Sigmoid colon (tissue), 7 donors: ENCODE measurements at places on chromosomes 4 and X. TPM values are rescaled to one million over a fixed set of nuclear protein-coding genes. Genes with fewer than 3 reads are reported as not detected.

- no peak overlapping the region for H3K4me3 ChIP-seq
- H3K36me3 ChIP-seq, result no peaks in the 10 kb centered on the region
- no peak for DNase-seq
- no peaks in the 10 kb centered on the region for H3K4me1 ChIP-seq
Measured at GRCh38 chrX:68532831-68533533, 34.1 kb downstream of the YIPF6 start.

GRCh38 chr4:98939438-98939837 is 10.5 kb upstream of the EIF4E start:
- no peaks in the 10 kb centered on the region for H3K36me3 ChIP-seq
- no peak for DNase-seq

GRCh38 chrX:12929701-12930100 is 23.3 kb downstream of the TLR8 start:
- no peaks in the 10 kb centered on the region for H3K27me3 ChIP-seq
- H3K36me3 ChIP-seq, result no peaks in the 10 kb centered on the region
- no peaks in the 10 kb centered on the region for H3K4me1 ChIP-seq

DNA sequence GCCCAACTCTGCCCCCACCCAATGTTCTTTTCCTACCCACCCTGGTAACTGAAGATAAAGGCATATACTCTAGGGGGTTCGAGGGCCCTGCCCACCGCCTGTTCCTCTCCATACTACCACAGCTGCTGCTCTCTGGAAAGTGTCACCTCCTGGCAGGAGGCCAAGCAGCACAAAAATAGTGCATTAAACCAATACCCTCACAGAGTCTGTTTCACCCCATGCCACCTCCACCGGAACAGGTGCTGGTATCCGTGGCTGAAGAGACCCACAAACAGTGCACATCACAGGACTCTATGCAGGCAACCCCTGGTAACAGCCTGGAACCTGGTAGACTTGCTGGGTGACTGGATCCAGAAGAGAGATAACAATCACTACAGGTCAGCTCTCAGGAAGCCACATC is 85.1 kb upstream of the CTSO start:
- H3K4me1 ChIP-seq, result no peaks in the 10 kb centered on the region
- H3K36me3 ChIP-seq, result no peaks in the 10 kb centered on the region
- H3K27ac ChIP-seq, result no peak overlapping the region
- DNase-seq, result no peak
- no peaks in the 10 kb centered on the region for H3K27me3 ChIP-seq

GRCh38 chrX:131356725-131357124 is 67.6 kb upstream of the IGSF1 start:
- H3K27me3 ChIP-seq, result no peaks in the 10 kb centered on the region
- H3K4me1 ChIP-seq, result no peaks in the 10 kb centered on the region
- DNase-seq, result no peak
- no peak overlapping the region for H3K27ac ChIP-seq
- no peaks in the 10 kb centered on the region for H3K36me3 ChIP-seq

- no peak for DNase-seq
- no peaks in the 10 kb centered on the region for H3K27me3 ChIP-seq
- no peak overlapping the region for H3K27ac ChIP-seq
- no peaks in the 10 kb centered on the region for H3K4me1 ChIP-seq
- no peak overlapping the region for H3K4me3 ChIP-seq
- H3K36me3 ChIP-seq, result no peaks in the 10 kb centered on the region
Measured at GRCh38 chr4:175234162-175234561, 316.0 kb downstream of the ADAM29 start.

DNA sequence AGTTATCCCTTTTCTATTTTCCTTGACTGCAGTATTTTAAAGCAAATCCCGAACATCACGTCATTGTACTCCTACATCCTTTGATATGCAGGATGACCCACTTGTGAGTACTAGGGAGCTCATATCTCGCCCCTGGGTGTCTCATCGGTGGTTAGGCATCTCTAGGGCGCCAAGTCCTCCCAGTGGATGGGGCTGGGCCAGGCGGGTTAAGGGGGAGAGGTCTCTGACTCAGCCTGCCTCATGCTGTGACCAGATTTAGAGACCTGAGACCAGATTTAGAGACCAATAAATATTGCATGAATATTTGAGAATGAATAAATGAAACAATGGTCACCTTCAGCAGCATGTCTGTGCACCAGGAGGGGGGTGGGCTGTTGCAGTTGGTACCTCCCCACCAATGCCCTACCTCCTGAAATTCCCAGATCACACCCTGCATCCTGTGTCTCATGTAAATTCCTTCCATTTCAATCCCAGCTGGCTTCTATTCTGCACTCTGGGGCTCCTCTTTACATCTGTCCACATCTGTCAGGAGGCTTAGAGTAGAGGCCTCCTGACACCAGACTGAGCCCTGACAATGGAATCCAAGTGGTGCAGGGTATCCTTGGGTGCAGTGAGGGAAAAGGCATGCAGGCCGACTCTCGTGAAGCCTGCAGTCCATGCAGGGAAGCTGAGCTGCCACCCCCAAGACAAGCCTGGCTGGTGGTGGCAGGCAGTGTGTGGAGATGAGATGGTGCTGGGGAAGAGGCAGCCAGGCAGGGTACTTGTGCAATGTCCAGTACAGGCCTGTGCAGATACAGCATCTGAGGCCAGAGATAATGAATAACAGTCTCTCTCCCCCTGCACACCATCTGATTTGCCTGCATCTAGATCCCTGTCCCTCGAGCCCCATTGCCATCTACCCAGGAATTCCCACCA is 5.2 kb downstream of the APLN start:
- no peak for DNase-seq
- no peak overlapping the region for H3K27ac ChIP-seq
- H3K4me1 ChIP-seq, result peaks cover 11% of the 10 kb centered on the region
- no peak overlapping the region for H3K4me3 ChIP-seq
- H3K27me3 ChIP-seq, result no peaks in the 10 kb centered on the region
- no peaks in the 10 kb centered on the region for H3K36me3 ChIP-seq

DNA sequence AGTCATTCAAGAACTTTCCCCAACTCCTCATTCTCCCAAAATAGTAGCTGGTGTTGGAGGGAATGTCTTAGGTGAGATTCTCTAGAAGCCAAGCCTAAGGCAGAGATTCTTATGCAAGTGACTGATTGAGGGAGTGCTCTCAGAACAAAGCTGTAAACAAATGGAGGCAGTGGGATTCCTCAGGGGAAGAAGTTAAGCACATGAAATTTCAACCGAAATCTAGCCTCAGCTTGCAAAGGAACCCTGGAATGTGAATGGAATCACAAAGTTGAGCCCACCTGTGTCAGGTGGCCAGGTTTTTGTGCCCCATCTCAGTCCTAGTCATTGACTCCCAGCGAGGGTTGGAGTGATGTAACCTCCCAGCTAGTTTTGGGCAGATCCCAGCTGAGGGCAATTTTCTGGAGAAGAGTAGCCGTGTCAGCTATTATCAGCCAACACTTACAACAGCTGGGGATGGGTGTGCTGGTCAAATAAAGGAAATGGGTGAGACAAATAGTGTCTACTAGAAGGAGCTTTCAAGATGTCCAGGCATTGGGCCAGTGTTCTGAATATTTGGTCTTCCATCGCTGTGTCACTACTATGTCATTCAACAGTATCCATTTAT is 29.7 kb upstream of the FGF2 start:
- H3K36me3 ChIP-seq, result no peaks in the 10 kb centered on the region
- peaks cover 15% of the 10 kb centered on the region for H3K4me1 ChIP-seq
- H3K27me3 ChIP-seq, result no peaks in the 10 kb centered on the region
- H3K27ac ChIP-seq, result peak overlapping the region; percentile 68
- DNase-seq, result no peak
- H3K4me3 ChIP-seq, result no peak overlapping the region

- H3K4me1 ChIP-seq, result no peaks in the 10 kb centered on the region
- H3K36me3 ChIP-seq, result no peaks in the 10 kb centered on the region
- no peak overlapping the region for H3K4me3 ChIP-seq
- DNase-seq, result no peak
- no peaks in the 10 kb centered on the region for H3K27me3 ChIP-seq
- H3K27ac ChIP-seq, result no peak overlapping the region
Measured at GRCh38 chrX:22296871-22297270, 24.2 kb downstream of the CBLL2 start.

Gene TMEM144
- 7.9 TPM for polyA plus RNA-seq

Gene RBM47
- polyA plus RNA-seq, result 148 TPM

Gene PAGE5
- not detected for polyA plus RNA-seq

Gene PLAC1
- 0.06 TPM for polyA plus RNA-seq
